ENCODE measurements at places on chromosomes 4 and X.
A peak's percentile ranks its signal among the peaks of the same experiment; 100 is the strongest.

GRCh38 chrX:151287954-151288353 is 109.1 kb upstream of the VMA21 start:
- DNase-seq = no peak

- DNase-seq = no peak
Observed at GRCh38 chr4:8911316-8912088, 39.9 kb upstream of the HMX1 start.

DNA sequence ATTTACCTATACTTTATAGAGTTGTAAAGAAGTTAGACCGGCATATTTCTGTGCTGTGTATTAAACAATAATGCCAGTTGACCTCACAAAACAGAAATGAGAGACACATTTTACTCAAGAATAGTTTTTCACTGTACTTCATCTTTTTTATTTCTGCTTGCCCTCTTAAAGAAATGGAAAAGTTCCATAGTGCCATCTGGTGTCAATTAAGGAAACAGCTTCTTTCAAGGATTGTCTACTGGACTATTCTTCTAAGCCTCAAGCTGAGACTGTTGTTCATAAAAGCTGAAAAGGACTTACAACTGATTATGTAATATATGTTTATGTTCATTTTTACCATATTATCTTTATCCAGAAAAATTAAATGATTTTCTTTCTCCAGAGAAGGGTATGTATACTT is 1523.7 kb downstream of the ARAP2 start:
- DNase-seq = peak; percentile 29

DNA sequence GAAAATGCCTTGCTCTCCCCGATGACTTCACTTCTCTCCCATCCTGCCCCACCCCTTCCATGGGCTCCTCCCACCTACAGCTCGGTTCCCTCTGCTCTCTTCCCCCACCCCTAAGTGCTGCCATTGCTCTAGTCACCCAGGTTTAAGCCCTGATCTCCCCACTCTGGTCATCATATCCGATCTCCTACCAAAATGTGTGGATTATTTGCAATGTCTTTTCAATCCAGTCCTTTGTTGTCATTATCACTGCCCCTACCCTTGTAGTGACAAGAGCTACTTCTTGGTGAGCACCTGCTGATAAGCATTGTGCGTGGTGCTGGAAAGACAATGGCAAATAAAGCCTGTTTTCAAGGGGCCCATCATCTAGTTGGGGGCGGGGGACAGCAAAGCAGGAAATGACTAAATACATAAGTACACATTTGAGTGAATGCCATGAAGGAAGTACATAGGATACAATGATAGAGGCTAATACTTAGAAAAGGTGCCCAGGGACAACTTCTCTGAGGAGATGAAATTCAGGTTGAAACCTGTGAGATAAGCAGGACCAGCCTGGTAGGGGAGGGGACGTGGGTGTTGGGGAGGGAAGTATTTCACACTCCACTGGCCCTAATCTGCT is 63.8 kb downstream of the DLG3 start:
- no peak for DNase-seq

DNA sequence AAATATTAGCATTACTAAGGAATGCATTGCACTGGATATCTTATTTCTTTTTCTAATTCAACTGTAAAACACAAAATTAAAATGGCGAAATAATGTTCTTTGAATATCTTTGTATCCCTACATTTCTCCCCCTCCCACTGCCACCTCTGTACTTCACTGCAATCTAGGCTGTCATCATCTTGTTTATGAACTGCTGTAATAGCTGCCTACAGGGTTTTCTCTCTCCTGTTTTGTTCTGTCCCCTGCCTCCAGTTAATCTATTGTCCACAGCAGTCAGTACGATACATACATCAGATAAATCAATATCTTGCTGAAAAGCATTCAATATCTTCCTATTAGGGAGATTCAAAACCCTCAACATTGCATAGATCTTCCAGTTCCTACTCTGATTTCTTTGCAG is 528.4 kb downstream of the KCNIP4 start:
- no peak for DNase-seq

DNA sequence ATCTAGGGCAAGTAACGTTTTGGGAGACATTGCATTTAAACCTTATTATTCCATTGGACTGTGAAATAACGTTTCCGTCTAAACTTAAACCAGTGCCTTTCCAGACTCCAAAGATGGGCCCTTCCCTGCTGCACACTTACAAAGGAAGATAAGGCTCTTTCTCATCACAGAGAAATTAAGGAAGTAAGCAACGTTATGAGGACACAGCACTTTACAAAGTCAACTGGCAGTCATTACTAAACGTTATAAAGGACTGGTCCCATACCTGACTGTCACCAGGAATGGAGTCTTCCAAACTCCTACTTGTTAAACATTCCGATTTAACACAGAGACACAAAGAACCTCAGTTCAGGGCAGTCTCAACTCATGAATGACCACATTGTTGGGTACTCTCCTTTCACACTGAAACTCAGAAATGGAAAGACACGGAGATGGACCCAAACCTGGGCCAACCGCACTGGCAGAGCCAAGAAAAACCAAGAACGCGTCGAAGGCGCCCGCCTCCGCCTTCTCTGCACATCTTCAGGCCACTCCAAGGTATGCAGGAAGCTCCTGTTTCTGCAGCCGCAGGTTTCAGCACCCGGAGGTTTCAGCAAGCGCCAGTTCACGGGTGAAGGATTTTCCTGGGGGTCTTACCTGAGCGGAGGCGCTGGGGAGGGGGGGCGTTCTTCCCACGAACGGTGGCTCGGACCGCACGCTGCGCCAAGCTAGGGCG is 670 bp downstream of the PAPSS1 start:
- DNase-seq = peak; percentile 41

- no peak for DNase-seq
Observed at GRCh38 chrX:130419263-130419662, 17.5 kb downstream of the RBMX2 start.

GRCh38 chrX:125782184-125782583 is 383.9 kb downstream of the DCAF12L2 start:
- DNase-seq = no peak

- DNase-seq = no peak
Observed at GRCh38 chr4:185682236-185682635, 129.8 kb downstream of the SORBS2 start.

DNA sequence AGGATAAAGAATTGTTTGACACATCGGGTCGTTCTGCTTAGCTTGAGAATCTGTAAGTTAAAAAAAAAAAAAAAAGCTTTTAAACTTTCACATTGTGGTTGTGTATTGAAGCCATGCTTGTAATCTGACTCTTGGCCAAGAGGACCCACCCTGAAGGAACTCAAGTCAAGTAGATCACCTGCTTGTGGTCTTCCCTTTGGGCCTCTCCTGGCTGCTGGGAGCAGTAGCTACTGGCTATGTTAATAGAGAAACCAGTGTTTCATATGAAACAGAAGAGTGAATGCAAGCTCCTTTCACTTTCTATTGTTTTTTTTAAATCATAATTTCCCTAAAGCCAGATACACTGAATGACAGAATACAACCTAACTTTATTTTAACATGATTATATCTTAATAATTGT is 402.4 kb upstream of the NDST4 start:
- no peak for DNase-seq

GRCh38 chr4:77566148-77566547 is 39.5 kb upstream of the CXCL13 start:
- no peak for DNase-seq

DNA sequence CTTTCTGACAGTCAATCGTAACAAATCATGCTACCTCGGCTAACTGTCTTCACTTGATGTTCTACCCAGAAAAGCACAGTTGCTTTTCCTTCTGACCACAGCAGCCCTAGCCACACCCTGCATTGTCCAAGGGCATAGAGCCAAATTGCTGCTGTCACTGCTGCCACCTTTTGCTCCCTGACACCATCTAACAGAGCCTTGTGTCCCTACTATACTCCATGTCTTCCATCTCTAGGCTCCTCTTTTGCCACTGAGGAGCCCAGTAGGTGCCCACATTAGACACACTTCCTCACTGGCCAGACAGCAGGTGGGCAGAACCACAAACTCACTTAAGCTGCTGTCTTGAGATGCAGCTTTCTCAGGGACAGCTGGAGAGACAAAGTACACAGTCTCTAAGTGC is 91.4 kb downstream of the ANXA3 start:
- DNase-seq = peak; percentile 17

DNA sequence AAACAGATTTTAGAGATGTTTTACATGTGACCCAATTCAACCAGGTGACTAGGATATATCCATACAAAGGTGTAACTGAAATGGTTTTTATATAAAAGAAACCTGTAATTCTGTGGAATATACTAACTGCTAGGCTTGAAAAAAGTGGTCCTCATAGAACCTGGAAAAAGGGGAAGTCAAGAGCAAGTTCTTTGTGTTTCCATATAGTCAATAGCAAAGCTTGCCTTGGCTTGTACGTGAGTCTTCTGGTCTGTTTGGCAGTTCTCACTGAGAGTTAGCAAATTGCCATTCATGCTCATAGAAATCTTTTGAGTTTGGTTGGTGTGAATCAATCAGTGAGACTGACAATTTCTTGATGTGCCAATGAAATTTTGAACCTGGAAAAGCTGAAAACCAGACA is 79.4 kb upstream of the SMIM10 start:
- no peak for DNase-seq

GRCh38 chr4:105210916-105211315 is 64.2 kb downstream of the TET2 start:
- no peak for DNase-seq

- DNase-seq = no peak
Observed at GRCh38 chr4:158914218-158914617, 145.4 kb downstream of the FNIP2 start.

DNA sequence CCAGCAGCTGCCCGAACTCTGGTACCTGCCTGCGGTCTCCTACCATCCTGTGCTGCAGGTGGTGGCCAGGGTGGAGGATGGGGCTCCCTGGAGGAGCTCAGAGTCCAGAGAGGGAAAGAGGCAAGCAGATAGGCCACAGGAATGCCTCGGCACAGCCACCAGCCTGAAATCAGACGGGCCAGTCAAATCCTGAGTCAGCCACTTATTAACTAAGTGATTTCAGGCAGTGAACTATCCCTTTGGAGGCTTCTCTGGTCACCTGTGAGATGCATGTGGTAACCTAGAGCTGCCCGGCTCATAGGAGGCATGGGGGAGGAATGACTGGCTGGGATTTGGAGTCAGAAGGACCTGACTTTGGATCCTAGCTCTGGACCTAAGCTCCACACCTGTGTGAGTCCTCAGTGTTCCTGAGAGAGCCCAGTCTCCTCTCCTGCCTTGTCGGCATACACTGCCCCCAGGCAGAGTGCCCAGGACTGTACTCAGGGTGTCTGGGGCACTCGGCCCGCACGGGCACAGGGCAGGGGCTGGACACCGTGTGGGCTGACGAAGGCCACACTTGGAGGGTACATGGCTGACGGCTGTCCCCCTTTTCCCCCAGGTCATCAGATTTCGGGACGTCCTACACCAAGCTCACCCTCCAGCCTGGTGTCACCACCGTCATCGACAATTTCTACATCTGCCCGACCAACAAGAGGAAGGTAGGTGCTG is 96.4 kb upstream of the PSAPL1 start:
- peak; percentile 35 for DNase-seq

Data from SW480 (cell line).